ENCODE measurements at places on chromosomes 2 and 18.

DNA sequence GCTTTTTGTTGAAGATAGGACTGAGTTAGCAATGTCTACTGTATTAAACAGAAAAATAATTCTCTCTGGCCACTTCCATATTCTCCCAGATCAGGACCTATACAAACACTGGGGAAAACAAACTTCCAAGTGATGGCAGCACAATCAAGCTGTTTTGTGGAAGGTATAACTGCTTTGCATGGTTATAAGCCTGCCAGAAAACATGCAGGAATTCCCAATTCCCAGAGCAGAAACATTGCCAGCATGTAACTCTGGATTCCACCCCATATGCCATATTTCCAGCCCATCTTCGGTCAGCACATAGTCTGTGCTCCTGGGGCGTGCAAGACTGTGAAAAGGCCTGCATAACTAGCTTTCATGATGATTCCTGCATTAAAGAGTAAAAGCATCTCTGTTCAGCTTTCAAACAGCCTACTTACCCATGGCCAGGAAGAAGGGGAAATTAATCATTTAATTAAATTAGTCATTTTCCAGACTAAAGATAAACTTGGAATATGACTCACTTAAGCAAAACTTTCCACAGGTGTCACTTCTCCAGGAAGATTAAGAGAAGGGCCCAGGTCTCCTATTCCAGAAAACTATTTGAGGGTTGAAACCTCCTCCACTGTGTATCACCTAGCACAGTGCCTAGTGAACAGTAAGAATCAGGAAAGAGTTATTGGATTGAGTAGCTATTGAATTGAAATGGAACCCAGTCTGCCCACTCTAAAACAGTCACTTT is 280.5 kb downstream of the NRXN1 start:
- DNase-seq = peak; percentile 56

DNA sequence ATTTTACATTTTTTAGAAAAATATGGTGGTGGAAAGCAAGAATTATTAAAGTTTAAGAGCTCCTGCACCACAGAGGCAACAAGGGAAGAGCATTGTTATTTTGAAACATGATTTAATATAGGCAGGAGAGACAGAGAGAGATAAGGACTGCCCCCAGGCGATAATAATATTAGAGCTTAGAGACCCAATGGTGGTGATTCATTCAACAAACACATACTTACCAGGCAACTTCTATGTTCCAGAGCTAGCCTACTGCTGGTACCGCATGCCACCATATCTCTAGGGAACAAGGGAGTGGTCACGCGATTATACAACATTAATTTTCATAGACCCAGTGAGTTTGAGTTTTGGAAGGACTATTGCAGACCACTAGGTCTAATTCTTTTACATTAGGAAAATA is 327.8 kb upstream of the SOX11 start:
- DNase-seq = no peak

DNA sequence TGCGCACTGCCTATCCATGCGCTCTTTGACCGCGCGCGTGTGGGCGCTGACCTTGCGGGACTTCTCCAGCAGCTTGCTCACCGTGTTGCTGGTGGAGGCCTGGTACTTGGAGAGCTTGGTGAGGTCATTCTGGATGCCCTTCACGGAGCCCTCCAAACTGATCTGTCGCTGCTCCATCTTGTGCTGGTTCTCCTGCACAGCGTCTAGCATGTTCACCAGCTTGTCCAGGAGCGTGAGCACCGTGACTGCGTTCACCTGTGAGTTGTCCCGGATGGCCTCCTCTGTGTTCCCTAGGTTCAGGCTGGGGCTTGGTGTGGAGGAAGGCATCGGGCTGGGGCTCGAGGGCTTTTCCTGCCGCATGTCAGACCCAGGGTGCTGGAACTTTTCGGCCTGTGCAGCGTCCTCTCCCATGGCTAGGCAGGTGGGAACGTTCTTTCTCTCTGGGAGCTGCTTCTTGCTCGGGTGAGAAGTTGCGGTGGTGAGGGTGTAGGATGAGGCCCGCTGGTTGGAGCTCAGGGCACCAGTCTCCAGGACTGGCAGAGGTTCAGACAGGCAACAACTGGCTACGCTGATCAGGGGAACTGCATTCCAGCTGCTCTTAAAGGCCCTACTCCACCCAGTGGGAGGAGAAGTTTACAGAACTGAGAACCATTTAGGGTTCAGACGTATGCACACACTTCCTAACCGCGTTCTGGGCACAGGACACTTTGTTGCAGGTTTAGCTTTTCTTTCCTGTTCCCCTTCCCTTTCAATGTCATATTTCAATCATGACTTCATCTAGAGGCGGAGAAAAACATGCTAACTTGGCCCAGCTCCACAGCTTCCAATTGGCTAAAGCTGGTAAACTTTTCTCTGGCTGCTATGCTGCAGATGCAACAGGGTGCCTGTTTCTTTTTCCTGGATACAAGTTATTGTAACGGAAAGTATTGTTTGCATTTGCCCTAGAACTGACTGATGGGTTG is at the start of gene CAVIN2:
Gene CAVIN2 (minus strand): TSS at position 574 of the 962 bp plus-strand sequence. CDS start 163 bp downstream, at position 411.
- peak; percentile 90 for DNase-seq

GRCh38 chr2:137771064-137771463 is 193.2 kb upstream of the HNMT start:
- DNase-seq = no peak

GRCh38 chr2:112199188-112199587 is 55.7 kb downstream of the ZC3H8 start:
- DNase-seq = no peak

DNA sequence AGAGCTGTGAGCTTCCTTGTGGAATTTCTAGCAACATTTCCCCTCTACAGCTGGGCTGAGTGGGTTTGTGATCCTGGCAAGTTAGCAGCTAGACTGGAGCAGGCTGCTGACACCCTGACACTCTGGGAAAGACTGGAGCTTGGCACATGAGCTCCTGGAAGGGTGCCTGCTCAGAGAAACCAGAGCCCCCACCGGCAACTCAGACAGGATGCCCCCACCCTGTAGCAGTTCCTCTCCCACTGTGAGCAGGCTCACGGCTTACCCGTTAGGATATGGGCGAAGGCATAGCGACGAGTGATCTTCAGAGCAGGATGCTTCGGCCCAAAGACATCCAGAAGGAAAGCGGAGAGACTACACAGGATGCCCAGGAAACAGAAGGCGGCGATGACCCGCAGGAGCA is 11.2 kb downstream of the TMEM127 start:
- no peak for DNase-seq

DNA sequence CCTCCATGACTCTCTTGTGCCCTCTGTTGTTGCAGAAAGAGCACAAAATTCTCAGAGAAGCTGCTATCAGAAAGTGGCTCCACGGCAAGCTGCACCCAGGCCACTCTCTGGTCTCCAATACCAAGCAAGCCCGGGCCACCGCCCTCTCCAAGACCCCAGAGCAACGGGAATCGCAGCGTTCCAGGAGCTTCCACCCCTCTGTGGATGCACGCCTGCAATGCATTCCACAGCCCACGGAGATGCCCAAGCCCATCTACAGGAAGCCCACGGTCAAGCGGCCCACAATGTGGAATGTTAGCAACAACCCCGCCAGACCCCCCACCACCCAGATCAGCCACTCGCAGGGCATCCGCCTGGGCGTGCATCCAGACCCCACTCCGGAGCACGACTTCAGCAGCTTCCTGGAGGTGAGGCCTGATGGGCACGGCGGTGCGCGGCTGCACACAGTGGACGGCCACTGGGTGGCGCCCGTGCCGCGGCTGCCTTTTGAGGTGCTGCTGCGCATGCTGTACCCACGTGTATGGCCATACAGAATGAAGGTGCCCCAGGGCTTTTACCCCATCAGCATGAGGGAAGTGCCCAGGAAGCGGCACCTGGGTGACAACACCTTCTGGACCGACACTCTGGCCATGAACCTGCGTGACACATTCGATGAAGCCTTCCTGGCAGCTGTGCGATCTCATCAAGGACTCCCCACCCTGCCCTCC is 6.3 kb downstream of the ANKRD53 start:
- DNase-seq = peak; percentile 20

- DNase-seq = no peak
These were observed 3.0 kb downstream of the CYB5A start for GRCh38 chr18:74288730-74289129.
